Fibroblast of mammary gland (primary cell): ENCODE measurements at places on chromosomes 1 and 21.

DNA sequence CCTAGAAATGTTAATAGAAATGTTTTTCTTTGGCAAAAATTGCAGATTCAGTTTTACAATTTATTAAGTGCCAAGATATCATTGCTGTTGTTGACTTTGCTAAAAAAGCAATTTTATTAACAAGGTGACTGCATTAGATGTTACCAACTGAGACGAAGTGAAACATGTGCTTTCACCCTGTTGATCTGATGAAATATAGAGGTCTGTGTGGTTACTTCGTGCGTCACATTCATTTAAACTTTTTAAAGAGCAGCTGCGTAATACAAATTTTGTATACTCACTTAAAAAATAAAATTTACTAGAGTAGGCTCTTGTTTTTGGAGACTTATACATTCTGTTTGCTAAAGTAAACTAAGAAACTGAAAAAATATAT lies 465.7 kb downstream of the USP25 start:
- DNase-seq, result peak; percentile 89

DNA sequence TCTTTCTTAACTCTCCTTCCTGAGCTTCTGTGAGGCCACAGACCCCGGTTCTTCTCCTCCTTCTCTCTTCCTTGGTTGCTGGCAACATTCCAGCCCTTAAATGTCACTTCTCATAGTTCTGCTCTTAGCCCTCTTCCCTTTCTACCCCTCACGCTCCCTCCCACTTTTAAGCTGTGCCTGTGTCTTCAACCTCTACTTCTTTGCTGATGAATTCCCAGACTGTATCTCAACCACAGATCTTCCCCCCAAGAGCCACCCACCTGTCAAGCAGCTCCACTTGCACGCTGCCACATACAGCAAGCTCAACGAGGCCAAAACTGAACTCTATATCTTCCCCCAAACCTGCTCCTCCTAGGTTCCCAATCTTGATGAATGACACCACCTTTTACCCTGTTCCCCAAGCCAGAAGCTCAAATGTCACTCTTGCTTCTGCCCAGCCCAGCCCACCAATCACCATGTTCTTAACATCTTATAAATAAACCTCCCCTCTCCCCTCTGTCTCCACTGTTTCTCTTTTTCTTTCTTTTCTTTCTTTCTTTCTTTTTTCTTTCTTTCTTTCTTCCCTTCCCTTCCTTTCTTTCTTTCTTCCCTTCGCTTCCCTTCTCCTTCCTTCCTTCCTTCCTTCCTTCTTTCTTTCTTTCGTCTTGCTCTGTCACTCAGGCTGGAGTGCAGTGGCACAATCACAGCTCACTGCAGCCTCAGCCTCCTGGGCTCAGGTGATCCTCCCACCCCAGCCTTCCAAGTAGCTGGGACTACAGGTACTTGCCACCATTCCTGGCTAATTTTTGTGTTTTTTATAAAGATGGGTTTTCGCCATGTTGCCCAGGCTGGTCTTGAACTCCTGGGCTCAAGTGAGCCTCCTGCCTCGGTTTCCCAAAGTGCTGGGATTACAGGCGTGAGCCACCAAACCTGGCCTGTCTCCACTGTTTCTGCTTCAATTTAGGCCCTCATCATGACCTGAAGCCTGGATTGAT lies 19.8 kb upstream of the PTP4A2 start:
- DNase-seq, result no peak

DNA sequence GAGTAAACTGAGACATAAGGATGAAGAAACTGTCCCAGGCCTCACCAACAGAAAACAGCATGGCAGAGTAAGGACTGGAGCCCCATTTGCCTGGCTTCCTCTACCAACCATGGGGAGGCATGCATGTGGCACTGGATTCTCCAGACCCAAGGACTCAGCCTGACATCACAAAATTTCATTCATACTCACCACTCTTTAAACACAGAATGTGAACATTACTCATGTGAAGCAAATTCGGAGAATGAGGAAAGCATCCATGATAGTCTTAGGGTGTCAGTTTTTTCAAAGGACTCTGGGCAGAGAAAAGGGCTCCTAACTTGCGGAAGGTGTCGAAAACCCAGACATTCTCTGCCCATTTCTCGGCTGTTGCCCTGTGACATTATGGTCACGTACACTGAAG lies 83.9 kb downstream of the PCNX2 start:
- no peak for DNase-seq

DNA sequence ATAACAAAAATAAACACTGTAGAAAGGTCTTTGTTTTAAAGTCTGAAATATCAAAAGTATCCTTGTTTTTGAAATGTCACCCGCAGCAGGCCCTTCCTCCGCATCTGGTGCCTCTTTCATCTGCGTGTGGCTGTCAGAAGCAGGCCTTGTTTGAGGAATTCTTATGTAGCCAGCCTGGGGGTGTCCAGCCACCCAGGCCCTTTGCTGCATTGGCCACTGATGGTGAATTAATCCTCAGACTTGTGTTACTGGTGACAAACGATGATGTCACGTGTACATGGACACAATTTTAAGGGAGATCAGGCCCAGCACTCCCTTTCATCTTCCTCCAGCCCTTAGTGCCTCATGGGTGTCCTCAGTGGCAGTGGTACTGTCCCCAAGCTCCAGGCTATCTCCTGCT lies 208.0 kb upstream of the GALNT2 start:
- no peak for DNase-seq

DNA sequence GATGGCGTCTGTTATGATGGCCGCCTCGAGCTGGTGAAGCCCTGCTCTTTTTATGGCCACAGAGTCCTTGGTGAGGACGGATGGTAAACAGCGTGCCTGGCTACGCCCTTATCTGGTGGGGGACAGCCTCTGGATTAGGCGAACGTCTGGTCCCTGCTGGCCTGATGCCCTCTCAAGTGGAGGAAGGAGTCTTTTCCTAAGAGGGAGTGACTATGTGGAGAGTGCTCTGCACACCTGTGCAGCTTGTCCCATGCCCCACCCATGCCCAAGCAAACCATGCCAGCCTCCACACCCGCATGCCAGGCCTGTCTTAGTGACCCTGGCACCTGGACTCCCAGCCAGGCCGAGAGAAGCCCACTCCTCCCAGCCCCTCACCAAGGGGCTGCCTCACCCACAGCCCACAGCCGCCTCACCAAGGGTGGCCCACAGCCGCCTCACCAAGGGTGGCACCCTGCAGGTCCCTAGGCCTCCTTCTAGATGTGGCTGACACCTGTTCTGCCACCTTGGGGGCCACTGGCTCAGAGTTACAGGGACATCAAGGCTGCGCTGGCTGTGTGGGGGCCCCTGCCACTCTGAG lies 40.2 kb downstream of the WNT9A start:
- DNase-seq, result no peak

GRCh38 chr1:64471218-64472039 lies 1.5 kb downstream of the CACHD1 start:
- DNase-seq, result peak; percentile 24

GRCh38 chr1:151840421-151840820 lies 801 bp upstream of the C2CD4D start:
- no peak for DNase-seq

- no peak for DNase-seq
Measured at GRCh38 chr1:211985556-211986264, 49.6 kb downstream of the INTS7 start.

GRCh38 chr1:163036671-163037070 lies 32.5 kb upstream of the RGS4 start:
- no peak for DNase-seq

DNA sequence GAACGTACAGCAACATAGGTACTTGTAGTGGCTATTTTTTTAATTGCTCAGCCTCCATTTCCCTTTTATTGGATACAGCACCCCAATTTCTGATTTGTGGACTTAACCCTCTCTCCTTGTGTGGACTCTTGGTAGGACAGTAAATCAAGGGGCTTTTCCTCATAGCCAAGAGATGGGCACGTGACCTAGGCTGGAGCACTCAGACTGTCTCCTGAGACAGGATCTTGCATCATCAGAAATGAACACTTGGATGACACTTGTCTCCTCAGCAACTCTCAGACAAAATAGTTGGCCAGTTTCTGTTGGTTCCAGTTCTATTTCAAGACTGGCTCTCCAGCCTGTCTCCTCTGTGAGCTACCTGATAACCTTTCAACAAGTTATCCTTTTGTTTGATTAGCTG lies 112.9 kb upstream of the ZNF678 start:
- DNase-seq, result no peak

- no peak for DNase-seq
Measured at GRCh38 chr1:232562855-232563510, 67.0 kb downstream of the SIPA1L2 start.

DNA sequence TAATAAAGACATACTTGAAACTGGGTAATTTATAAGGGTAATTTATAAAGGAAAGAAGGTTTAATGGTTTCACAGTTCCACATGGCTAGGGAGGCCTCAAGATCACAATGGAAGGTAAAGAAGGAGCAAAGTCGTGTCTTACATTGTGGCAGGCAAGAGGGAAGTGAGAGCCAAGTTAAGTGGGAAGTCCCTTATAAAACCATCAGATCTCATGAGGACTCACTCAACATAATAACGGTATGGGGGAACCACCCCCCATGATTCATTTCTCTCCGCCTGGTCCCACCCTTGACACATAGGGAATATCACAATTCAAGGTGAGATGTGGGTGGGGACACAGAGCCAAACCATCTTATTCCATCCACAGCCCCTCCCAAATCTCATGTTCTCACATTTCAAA lies 76.8 kb upstream of the ZNF678 start:
- DNase-seq, result no peak
